ENCODE measurements at places on chromosomes 16 and 17.

- no peak for DNase-seq
These were observed 5.6 kb upstream of the CIITA start for GRCh38 chr16:10871157-10871991.

DNA sequence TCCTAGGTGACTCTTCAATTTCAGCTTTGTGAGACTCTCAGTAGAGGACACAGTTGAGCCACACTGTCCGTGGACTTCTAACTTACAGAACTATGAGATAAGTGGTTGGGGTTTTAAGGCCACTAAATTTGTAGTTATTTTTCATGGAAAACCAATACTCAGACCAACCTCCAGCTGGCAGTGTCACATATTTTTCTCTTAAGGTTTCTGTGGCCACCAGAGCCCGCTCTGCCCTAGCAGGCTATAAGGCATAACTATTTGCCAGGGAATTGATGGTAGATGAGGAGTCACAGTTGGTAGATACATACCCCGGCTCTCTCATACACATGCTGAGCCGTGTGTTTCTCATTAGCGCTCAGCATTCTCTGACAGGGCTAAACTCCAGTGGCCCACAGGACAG, 336.8 kb upstream of the MON1B start:
- no peak for DNase-seq

- peak; percentile 25 for DNase-seq
These were observed 14.3 kb upstream of the DYNLRB2 start for GRCh38 chr16:80526418-80527061.

DNA sequence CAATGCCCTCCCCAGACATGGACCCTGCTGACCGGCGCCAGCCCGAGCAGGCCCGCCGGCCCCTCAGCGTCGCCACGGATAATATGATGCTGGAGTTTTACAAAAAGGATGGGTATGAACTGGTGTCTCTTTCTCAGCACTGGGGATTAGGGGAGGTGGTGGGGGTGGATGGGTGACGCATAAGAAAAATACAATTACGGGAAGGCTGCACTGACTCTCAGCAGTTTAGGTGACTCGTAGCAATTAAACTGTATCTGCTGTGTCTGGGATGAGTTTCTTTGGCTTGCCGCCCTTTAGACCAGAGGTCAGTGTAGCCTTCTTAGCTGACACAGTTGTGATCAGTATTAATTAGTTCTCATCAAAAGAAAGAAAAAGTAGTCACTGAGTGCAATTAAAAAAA, 59.0 kb downstream of the ELAC2 start:
- no peak for DNase-seq

GRCh38 chr16:4455081-4455480, 19.3 kb downstream of the NMRAL1 start:
- no peak for DNase-seq

GRCh38 chr16:10120953-10121352, 61.3 kb downstream of the GRIN2A start:
- DNase-seq = no peak

GRCh38 chr16:3413730-3414379, 12.8 kb downstream of the ZNF174 start:
- no peak for DNase-seq

GRCh38 chr16:49834531-49835151, 21.3 kb downstream of the ZNF423 start:
- no peak for DNase-seq

GRCh38 chr17:20170085-20170484, 160.9 kb downstream of the SPECC1 start:
- DNase-seq = no peak

- no peak for DNase-seq
These were observed 119.2 kb downstream of the RPTOR start for GRCh38 chr17:80663781-80664206.

DNA sequence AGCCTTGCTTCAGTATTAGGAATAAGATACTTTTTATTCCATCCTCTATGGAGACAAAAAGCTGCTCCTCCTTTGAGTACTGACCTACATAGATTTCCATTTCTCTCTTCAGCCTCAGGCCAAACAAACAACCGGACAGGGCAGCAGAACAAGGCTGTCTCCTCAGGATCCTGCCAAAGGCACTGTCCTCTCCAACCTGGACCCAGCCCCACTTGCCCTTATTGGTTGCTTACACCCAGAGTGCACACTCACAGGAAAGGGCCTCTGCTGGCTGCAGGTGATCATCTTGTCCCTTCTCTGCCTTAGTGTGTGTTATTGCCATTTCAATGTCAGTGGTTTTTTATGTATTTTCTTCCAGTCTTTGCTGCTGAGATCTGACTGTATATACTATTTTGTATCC, 26.6 kb downstream of the LIG3 start:
- no peak for DNase-seq

DNA sequence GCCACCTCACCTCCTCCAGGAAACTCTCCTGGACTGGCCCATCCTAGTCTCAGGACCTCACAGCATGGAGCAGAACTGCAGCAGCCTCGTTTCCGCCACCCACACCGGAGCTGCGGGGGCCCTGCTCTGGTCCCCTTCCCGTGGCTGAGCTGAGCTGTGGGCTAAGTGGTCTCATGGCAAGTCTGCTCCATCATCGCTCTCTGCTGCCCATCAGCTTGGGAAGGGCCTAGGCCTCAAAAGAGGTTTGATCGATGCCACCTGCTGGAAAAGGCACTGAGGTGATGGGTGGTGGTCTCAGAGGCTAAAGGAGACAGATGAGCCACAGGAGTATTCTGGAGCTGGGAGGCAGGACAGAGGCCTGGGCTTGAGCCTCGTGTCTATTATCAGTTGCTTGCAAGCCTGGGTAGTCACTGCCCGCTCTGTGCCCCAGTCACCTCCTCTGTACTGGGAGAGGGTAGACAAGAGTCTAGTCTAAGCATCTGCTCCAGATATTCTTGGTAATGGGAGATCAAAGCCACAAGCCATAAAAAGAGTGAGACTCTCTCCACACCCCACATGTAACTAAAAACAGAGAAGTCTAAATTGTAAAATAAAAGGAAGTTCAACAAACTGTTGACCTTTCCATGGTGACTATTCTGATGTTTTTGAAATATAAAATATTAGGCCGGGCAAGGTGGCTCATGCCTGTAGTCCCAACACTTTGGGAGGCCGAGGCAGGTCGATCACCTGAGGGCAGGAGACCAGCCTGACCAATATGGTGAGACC, 1.6 kb downstream of the ITGAE start:
- no peak for DNase-seq

DNA sequence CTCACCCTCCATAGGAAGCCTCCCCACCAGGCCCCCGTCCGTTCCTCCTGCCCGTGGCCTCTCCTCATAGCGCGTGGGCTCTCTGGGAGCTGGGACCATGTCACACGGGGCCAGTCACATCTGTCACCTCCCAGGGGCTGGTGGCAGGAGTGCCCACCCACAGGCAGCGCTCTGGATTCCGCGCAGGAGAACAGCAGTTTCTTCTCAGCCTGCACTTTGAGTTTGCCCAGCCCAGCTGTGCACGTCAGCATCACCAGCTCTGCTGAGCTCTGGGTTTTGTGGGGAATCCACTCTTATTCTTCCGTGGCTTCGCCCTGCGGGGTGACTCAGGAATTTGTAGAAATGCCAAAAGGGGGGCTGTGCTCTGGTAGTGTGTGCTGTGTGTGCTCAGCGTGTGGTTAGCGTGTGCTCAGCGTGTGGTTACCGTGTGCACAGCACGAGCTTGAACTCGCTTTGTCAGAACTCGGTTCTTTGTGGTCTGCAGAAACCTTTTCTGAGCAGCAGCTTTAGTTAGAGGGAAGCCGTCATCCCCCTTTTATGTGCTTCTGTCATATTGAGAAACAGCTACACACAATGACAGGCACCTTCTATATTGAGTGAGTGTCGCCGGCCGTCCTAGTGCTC, 3.2 kb downstream of the ACSF3 start:
- DNase-seq = no peak

- no peak for DNase-seq
These were observed 9.9 kb downstream of the MFSD11 start for GRCh38 chr17:76747716-76748363.

GRCh38 chr16:26913851-26914250, 152.9 kb upstream of the C16orf82 start:
- no peak for DNase-seq

- DNase-seq = no peak
These were observed 27.4 kb upstream of the FAM20A start for GRCh38 chr17:68628576-68628957.

- DNase-seq = no peak
These were observed 101.6 kb downstream of the MSI2 start for GRCh38 chr17:57357830-57358430.

GRCh38 chr17:51430591-51430990, 170.2 kb downstream of the UTP18 start:
- no peak for DNase-seq

DNA sequence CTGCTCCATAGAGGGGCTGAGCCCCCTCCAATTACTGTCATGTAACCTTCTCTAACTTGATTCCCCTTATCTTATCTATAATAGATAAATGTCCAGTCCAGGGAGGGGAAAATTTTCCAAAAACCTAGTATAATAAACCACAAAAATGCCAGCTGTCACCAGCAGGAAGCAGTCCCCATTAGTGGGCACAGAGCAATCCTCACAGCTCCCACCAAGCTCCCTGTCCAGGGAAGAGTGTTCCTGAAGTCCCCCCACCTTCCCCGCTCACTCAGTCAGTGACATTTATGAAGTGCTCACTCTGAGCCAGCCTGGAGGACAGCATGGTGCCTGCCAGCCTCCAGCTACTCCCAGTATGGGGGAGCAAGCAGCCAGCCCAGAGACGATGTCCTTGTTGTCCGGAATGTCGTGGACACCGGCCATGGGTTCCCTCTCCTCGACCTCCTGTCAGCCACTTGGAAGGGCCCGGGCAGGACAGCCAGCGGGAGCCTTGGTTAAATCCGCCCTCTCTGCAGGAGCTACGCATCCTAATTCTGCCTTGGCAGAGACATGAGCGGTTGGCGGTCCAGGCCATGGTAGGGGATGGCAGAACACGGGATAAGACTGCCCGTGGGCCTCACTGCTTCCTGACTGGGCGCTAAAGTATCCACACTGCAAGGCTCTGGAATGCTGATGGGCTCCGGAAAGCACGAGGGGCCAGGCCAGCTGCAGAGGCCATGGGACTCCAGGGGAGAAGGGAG, 102.0 kb upstream of the CDH5 start:
- DNase-seq = no peak

GRCh38 chr16:8517280-8517679, 73.0 kb downstream of the TMEM114 start:
- no peak for DNase-seq

GRCh38 chr16:64089697-64090096, 1032.2 kb downstream of the CDH11 start:
- peak; percentile 8 for DNase-seq

DNA sequence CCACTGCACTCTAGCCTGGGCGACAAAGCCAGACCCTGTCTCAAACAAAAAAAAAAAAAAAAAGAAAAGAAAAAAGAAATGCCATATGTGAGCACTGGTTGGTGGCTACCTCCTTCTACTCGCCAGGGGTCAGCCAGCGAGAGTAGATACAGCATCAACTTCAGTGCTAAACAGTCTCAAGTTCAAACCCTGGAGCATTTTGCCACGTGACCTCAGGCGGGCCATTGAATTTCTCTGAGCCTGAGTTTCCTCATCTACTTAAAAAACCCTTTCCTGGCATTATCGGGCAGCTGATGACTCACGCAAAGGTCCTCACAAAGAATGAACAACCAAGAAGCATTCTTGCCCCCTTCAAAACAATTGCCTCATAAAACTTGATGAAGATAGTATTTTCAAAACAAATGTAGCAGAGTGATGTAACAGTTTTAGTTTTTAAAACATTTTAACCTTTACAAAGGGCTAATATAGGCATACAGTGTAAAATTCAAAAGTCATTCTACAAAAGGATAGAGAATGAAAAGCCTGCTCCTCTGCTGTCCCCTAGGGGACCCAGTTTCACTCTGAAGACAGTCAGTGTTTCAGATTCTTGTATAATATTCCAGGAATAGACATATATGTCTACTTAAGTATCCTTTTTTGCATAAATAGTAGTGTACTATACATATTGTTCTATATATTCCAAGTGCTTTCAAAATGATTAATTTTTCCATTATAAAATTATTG, 28.4 kb downstream of the DNAH2 start:
- DNase-seq = no peak

GRCh38 chr17:5424909-5425308, 4.9 kb downstream of the RPAIN start:
- DNase-seq = no peak

DNA sequence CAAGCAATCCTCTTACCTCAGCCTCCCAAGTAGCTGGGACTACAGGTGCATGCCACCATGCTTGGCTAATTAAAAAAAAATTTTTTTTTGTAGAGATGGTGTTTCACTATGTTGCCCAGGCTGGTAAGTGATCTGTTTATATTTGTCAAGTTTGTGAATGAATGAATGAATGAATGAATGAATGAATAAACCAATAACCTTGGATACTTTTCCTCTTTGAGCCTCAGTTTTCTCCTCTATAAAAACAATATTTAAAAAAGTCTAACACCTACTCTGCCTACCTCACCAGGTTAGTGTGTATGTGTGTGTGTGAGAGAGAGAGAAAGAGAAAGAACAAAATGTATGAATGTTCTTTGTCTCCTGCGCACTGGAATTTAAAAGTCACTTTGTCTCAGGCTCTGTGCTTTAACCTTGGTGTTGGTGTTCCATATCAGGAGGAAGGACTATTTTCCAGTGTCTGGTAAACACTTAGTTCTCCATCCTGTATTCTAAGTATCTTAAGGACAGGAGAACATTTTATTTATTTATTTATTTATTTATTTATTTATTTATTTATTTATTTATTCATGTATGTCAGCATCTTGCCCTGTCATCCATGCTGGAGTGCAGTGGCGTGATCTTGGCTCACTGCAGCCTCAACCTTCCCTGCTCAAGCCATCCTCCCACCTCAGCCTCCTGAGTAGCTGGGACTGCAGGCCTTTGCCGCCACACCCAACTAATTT, 27.1 kb downstream of the CHD9 start:
- DNase-seq = no peak

DNA sequence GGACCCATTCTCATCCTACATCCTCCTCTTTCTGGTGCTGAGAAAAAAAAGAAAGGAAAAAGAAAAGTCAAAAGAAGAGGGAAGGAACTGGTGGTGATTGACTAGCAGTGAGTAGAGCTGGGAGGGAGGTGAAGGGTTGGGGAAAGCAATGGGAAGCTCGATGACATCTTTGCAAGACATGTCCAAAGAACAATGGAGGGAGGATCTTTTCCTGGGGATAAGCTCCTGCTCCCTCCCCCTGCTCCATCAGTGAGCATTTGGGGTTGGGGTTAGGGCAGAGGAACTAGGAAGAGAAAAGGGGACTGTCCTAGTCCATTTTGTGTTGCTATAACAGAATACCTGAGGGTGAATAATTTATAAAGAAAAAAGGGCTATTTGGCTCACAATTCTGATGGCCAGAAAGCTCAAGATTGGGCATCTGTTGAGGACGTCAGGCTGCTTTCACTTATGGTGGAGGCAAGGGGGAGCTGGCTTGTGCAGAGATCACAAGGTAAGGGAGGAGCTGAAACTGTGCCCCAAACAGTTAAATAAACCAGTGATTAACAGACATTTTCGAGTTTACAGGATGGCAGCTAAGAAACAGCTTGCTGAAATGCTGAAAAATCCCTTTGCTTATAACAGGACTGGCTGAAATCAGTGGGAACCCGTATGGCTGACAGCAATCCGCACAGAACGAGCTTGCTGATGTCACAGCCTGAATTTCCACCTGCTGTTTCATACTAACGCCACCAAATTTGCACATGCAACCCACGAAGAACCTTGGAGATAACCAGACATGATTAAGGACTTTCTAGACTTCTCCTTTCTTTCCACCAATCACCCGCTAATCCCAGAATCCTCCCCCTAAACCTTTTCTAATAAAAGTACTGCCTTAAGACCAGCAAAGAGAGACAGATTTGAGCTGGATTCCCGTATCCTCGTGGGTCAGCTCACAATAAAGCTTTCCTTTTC, 1.6 kb upstream of the ODF4 start:
- DNase-seq = no peak

GRCh38 chr16:28326881-28327610, 34.7 kb downstream of the SBK1 start:
- peak; percentile 14 for DNase-seq
